ENCODE measurements at places on chromosomes 7 and 10.

GRCh38 chr10:133608855-133609254 lies 17.7 kb downstream of the FRG2B start:
- no peak for DNase-seq

DNA sequence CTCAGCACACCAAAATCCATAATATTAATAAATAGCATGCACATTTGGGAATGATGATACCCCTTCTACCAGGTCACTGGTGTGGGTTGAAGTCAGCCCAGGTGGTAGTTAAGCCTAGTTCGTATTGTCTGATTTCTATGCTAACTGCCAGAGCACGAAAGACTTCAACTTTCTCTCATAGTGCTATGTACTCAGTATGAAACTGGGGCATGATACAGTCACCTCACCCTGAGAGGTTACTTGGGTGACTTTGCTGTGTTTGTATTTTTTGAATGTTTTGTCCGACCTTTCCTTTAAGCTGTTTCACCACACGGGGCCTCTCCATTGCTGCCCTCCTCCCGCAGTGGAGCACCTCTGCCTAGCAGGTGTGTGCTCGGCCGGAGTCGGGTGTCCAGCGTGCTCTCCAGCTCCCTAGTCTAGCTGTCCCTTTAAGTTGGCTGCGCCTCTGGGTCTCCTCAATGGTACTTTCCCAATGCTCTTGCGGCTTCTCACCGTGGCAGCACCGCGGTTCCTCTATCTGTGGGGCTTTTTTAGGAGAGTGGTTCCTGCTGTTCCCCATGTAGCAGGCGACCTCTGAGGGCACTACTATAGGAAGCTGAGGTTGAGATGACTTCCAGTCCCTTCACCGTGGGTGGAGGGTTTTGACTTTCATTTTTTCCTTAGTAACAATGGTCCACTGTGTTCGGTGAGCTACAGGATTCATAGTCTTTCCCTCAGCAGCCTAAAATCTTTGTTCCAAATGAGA lies 524.0 kb upstream of the PFKP start:
- no peak for DNase-seq

DNA sequence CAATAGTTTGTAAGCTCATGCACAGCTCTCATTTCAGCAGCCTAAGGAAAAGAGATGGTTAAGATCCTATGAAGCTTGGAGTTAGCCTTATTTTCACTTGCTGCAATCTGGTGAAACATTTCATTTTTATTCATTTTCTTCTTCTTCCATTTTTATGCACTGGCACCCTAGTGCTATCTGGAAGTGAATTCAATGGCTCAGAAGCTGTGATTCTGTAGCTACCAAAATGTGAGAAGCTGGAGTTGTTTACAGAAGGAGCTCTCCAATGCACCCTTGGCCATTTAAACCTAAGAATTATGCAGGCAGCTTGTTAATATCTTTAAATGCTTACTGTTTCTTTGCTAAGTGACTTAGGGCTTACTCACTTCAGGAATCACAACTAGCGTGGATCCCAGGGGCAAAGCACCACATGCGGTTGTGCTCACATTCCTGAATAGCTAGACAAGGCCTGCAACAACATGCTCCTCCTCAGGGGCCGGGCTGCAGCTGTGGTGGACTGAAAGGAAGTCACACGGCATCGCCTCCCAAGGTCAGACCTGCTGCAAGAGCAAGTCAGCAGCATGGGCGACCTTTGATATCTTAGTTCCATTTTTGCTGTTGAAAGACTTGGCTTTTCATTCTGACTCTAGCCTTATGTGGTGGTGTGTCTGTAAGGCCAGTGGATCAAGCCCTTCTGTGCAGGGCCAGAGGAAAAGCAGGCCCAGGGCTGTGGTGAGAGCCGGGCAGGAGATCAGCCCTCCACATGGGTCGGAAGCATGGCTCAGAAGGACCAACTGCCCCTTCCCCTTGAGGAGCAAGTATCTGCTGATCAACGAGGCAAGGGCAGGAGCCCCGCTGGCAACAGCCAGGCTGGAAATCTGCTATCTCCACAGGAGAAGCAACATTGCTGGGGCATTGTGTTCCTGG lies 91.9 kb upstream of the MBL2 start:
- no peak for DNase-seq

- no peak for DNase-seq
Measured at GRCh38 chr7:20470082-20470481, 139.4 kb downstream of the ITGB8 start.

DNA sequence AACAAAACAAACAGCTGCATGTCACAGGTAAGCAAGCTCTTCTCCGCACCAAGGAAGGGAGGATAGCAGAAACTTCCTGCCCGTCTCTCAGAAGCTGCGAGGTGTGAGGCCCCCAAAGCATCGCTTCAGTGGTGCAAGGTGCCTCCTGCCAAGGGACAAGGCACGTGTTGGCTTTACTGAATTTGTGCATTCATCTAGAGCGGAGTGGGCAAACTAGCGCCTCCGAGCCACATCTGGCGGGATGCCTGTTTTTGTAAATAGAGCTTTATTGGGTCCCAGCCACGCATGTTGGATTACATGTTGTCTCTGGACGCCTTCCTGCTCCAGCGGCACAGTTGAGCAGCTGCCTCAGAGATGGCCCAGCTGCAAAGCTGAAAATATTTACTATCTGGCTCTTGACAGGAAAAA lies 27.7 kb downstream of the PHYH start:
- DNase-seq, result no peak

DNA sequence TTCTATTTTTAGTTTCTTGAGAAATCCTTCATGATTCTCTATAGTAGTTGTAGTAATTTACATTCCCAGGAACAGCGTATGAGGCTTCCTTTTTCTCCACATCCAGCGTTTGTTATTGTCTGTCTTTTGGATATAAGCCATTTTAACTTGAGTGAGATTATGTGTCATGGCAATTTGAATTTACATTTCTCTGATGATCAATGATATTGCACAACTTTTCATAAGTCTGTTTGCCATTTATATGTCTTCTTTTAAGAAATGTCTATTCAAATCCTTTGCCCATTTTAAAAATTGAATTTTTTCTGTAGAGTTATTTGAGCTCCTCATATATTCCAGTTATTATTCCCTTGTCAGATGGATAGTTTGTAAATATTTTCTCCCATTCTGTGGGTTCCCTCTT lies 285.1 kb downstream of the REEP3 start:
- DNase-seq, result no peak

DNA sequence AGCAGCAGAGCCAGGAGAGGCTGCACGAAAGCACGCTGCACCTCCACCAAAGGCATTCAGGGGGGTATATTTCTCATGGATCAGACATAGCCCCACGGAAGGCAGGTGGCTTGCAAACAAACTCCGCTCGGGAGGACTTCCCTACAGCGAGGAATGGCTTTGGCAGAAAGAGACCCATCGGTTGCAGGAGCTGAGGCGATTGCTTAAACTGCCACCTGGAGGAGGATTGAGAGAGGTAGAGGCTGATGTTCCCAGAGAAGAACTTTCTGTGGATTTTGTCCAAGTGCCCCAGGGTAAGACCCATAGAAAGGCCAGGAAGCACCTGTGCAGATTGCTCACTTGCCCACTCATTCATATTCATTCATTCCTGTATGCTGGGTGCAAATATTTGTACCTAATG lies 89.1 kb downstream of the NEUROD6 start:
- no peak for DNase-seq

- DNase-seq, result no peak
Measured at GRCh38 chr7:93053209-93053948, 64.4 kb downstream of the SAMD9 start.

DNA sequence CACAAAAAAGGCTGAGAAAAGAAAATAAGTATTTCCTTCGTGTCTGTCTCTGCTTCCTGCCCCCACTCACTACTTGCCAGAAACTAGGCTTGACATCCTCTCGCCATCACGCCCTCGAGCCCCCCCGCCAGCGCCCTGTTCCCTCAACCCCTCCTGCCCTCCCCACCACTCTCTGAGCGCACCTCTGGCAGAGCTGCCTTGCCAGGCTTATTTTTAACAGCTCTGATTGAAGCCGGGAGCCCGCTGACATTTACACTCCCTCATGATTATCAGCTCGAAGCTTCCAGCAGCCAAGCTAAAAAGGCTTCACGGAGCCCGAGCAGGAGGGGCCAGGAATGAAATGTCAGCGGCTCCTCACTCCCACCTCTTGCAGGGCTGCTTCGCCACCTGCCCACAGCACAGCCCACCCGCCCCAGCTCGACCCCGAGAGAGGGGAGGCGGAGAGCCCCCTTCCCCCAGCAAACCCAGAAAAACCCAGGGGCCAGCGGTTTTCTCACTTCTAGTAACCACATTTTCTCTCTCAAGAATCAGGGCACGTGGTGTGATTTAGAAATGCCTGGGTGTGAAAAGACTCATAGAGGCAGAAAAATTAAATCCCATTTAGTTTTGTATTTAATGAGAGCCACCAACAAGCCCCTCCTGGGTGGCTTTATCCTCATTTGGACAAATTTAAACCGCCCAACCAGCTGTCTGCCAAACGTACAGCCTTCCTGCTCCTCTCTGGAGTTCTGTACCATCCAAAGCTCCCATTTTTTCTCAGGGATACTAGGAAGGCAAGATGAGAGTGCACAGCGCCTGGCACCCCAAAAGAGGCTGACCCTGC lies 89.3 kb downstream of the SLIT1 start:
- no peak for DNase-seq

DNA sequence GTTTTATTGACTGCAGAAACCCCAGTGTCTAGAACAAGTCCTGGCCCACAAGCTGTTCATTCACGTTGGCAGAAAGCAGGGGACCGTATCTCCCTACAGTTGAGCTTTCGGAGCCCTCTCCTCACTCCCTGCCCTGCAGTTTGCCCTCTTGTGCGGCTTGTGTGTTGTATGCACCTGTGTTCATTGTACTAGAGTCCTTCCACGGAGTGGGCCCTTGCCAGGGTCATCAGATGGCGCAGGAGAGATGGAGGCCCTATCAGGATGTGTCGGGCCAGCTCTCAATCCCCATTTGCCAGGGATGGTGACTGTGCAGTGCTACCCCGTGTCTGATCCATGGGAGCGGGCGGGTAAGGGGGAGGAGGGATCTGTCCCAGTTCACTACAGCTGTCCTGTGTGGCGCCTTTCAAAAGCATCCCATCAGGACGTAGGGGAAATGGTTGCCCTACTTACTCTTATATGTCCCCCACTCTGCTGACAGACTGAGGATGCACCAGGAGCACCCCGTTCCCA lies 77.4 kb upstream of the PRR15 start:
- no peak for DNase-seq

- no peak for DNase-seq
Measured at GRCh38 chr10:123043409-123043925, 34.7 kb downstream of the ACADSB start.

DNA sequence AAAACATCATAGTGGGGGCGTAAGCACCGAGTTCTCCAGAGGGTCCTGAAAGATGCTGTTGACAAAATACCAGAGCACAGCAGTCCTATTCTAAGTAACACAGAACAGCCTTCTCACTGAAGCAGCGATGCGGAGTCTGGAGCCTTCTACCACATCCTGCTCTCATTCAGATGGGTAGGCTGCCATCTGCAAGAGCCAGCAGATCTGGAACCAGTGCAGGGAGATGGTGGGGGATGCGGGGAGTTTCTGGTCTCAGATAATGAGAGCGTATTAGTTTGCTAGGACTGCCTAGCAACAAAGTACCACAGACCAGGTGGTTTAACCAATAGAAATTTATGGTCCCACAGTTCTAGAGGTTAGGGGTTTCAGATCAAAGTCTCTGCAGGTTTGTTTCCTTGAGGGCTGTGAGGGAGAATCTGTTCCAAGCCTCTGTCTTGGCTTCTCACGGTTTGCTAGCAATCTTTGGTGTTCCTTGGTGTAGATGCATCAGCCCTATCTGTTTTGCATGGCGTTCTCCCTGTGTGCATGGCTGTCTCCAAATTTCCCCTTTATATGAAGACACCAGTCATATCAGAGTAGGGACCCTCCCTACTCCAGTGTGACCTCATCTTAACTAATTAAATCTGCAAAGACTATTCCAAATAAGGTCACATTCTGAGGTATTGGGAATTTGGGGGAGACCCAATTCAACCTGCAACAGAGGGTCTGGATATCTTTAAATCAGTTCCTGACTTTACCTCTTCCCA lies 52.0 kb upstream of the STEAP1B start:
- DNase-seq, result no peak

- DNase-seq, result no peak
Measured at GRCh38 chr7:113071465-113071864, 15.2 kb downstream of the GPR85 start.

- no peak for DNase-seq
Measured at GRCh38 chr7:7756577-7756976, 38.2 kb upstream of the RPA3 start.

- DNase-seq, result no peak
Measured at GRCh38 chr10:110644598-110645462, 694 bp downstream of the RBM20 start.

GRCh38 chr10:4062072-4062471 lies 277.1 kb upstream of the KLF6 start:
- DNase-seq, result no peak

DNA sequence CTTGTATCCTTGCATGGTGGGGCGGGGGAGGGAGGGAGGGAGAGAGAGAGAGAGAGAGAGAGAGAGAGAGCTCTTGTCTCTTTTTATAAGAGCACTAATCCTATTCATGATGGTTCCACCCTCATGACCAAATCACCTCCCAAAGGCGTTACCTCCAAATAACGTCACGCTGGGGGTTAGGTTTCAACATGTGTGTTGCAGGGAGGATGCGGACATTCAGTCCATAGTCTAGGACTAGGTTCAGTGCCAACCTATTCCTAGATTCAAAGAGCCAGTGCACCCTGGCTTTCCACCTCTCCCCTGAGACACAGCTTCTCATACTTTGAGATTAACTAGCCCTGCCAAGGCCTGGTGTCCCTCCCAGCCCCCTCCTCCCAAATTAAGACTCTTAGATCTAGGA lies 123.0 kb downstream of the GRK5 start:
- no peak for DNase-seq

- no peak for DNase-seq
Measured at GRCh38 chr10:123995082-123995460, 98.3 kb downstream of the CHST15 start.
